IPS DF 6.9 (cell line): ENCODE measurements at places on chromosomes 6 and 20.

DNA sequence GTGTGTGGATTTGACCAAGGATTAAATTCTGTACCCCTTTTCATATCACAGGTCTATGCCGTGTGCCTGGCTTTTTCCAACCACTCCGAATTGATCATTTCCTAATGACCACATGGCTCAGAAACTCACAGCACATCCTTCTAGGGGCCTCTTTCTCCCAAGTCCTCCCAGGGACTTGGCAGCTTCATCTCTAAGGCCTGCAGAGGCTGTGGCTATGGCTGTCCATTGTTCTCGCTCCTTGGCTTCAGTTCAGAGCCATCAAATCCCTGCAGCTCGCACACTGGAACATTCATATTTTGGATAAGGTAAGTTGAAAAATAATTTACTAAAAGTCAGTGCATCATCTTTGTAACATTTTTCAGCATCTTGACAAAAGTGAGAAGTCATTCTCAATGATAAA is 497.2 kb upstream of the CDH4 start:
- H3K27ac ChIP-seq = no peak overlapping the region
- H3K27me3 ChIP-seq = no peaks in the 10 kb centered on the region
- H3K36me3 ChIP-seq = no peaks in the 10 kb centered on the region
- peaks cover 2% of the 10 kb centered on the region; the same call in 1 of the 2 replicates for H3K4me1 ChIP-seq
- H3K4me3 ChIP-seq = no peak overlapping the region

DNA sequence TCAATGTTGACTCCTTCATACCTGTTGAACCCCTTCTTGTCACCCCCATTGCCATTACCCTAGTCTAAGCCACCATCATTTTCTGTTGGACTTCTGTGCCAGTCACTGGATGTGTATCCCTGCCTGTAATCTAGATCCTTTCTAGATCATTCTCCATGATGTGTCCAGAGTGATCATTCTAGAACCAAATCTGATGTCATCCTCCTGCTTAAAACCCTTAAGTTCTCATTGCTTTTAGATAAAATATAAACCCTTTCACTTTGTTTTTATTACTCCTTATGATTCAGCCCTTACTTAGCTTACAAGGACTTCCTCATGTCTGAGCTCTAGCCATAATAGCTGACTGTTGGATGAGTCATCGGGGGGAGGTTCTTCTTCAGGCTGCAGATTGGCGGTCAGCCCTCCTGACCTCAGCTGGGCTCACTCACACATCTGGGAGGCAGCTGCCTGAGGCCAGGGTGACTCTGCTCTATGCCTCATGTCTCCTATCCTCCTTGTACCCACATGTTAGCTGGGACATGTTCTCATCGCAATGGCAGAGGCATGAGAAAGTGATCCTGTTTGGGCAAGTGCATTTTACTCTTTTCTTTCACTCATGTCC is 287.6 kb downstream of the ESR1 start:
- no peak for DNase-seq
- no peaks in the 10 kb centered on the region for H3K27me3 ChIP-seq
- H3K4me1 ChIP-seq = no peaks in the 10 kb centered on the region
- no peak overlapping the region for H3K27ac ChIP-seq

DNA sequence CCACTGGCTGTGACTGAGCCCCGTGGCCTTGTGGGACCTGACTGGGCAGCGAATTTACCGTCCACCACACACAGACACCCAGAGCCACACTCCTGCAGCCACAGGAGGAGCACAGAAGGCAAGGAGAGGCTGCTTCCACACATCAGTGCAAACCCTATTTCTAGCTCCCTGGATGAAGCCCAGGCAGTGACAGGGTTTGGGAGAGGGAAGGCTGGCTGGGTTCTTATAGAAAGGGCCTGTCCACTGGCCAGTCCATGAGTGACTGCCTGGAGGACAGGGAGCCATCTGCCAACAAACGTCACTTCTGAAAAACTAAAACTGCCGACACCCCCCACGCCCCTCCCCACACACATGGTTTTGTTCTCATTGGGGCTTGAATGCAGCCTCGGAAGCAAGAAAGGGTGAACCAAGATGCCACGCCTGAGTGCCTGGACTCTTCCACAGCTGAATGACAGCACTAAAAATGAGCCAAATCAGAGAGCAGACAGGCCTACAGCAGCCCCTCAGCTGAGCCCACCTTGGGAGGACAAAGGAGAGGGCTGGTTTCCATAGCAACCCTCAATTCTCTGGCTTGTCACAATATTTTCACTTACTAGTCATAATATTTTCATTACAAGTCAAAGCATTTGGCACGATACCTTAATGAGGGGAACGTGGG is 38.4 kb downstream of the RRBP1 start:
- no peak overlapping the region for H3K4me3 ChIP-seq
- H3K4me1 ChIP-seq = peaks cover 1% of the 10 kb centered on the region; the same call in 1 of the 2 replicates
- no peak for DNase-seq
- H3K27ac ChIP-seq = no peak overlapping the region
- no peaks in the 10 kb centered on the region for H3K27me3 ChIP-seq
- peaks cover 11% of the 10 kb centered on the region; the same call in 1 of the 2 replicates for H3K36me3 ChIP-seq

DNA sequence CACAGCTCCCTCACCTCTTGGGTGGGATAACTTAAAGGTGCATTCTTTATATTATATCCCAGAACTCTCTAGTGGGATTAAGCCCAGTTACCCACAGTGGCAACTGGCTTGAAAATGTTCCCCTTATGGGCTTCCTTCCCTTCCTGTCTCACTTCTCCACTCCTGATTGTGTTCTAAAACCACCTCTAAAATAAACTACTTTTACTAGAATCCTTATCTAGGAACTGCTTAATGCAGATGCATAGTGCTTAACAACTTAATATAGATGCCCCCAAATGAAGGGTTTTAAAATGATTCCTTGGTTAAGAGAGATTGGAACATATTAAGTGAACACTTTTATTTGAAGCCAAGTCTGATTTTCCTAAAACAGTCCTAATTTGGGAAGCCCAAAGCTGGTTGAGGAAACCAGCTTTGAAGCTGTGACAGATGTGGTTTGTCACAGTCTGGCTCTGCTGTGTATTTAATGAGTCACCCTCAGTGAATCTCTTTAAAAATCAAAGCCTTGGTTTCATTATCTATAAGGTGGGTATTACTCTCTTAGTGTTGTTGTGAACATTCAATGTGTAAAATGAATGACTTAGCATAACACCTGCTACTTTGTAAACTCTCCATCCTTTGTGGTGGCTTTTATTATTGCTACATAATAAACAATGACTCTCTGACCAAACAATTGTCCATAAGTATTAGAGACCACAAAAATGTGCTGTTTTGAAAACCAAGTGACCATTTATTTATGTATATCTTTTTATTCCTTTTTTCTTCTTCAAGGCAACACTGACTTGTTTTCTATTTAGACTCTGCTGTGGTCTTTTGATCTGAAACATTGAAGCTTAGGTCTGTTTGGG is 24.4 kb downstream of the PLCB1 start:
- no peak for DNase-seq
- no peak overlapping the region for H3K4me3 ChIP-seq
- H3K36me3 ChIP-seq = no peaks in the 10 kb centered on the region
- no peak overlapping the region for H3K27ac ChIP-seq
- no peaks in the 10 kb centered on the region for H3K27me3 ChIP-seq

DNA sequence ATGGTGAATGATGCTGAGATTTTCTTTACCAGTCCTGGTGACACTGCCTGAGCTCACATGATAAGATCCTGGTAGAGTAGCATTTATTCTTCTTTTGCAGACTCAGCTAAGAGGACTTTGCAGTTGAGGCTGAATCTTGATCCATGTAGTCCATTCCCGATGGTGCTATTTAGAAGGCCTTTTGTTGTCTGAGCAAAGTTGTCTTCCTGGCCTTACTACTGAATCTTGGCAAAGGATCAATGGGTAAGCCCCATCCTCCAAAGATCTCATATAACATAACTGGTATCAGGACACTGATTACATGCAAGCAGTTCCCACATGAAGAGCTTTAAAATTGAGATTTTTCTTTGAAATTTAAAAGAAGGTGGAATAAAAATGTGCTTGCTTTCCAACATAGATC is 291.6 kb downstream of the SOX4 start:
- no peak for DNase-seq
- no peak overlapping the region for H3K27ac ChIP-seq
- no peak overlapping the region for H3K4me3 ChIP-seq
- no peaks in the 10 kb centered on the region for H3K27me3 ChIP-seq
- H3K4me1 ChIP-seq = peaks cover 4% of the 10 kb centered on the region; the same call in 1 of the 2 replicates

DNA sequence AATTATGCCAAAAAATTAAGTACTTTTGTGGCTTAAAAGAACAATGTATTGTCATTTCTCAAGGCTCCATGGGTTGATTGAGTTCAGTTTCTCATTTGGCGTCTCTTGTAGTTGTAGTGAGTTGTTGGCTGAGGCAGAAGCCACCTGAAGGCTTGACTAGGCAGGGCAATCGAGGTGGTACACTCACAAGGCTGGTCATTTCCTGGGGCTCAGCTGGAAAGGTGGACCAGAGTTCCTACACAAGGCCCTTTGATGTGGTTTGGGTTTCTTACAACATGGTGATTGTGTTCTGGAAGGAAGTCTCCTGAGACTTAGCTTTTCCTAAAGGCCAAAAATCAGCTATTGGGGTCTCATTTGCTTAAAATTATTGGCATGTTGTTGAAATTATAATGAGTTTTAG is 22.6 kb downstream of the MAS1 start:
- H3K27me3 ChIP-seq = no peaks in the 10 kb centered on the region
- H3K27ac ChIP-seq = no peak overlapping the region
- H3K4me1 ChIP-seq = no peaks in the 10 kb centered on the region; the same call in 1 of the 2 replicates
- no peak overlapping the region for H3K4me3 ChIP-seq
- no peaks in the 10 kb centered on the region for H3K36me3 ChIP-seq
